Heart right ventricle (tissue), 16 donors: ENCODE measurements at places on chromosomes 7 and 10. TPM values are rescaled to one million over a fixed set of nuclear protein-coding genes. Genes with fewer than 3 reads are reported as not detected.

DNA sequence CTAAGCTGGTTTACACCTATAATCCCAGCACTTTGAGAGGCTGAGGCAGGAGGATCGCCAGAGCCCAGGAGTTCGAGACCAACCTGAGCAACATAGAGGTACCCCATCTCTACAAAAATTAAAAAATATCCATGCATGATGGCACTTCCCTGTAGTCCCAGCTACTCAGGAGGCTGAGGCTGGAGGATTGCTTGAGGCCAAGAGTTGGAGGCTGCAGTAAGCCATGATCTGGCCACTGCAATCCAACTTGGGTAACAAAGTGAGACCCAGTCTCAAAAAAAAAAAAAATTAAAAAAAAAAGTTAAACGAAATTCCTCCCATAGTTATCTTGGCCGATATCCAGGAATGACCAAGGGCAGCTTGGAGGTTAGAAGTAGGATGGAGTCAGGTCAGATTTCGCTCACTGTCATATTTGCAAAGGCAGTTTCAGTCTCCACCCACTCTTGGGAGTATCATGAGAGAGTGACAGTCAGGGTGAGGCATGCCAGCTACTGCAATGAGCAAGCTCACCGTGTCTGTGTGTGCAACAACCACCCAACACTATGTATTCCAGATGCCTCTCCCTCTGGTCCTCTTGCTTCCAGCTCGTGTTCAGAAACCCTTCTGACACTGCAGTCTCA is 6.0 kb upstream of the ZDHHC4 start:
- no peaks in the 10 kb centered on the region for H3K36me3 ChIP-seq
- H3K27ac ChIP-seq: no peak overlapping the region
- no peaks in the 10 kb centered on the region for H3K4me1 ChIP-seq
- H3K27me3 ChIP-seq: no peaks in the 10 kb centered on the region
- DNase-seq: no peak
- no peak overlapping the region for H3K4me3 ChIP-seq

DNA sequence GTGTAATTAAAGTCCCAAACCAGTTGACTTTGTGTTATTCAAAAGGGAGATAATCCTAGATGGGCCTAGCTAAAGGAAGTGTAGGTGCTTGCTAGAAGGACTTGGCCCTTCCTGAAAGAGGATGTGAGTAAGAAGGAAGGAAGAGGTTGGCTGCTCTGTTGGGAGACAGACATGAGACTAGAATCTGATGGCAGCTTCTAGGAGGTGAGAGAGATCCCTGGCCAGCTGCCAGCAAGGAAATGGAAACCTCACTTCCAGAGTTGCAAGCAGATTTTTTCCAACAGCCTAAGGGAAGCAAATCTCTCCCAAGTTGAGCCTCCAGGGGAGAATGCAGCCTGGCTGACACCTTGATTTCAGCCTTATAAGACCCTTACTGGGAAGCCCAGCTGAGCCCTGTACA is 368.4 kb upstream of the ZMIZ1 start:
- H3K27me3 ChIP-seq: no peaks in the 10 kb centered on the region
- H3K4me3 ChIP-seq: no peak overlapping the region
- H3K36me3 ChIP-seq: no peaks in the 10 kb centered on the region
- no peak overlapping the region for H3K27ac ChIP-seq
- H3K4me1 ChIP-seq: peaks cover 10% of the 10 kb centered on the region
- peak; percentile 21 for DNase-seq

- no peak overlapping the region for H3K4me3 ChIP-seq
- H3K27ac ChIP-seq: no peak overlapping the region
- DNase-seq: no peak
- peaks cover 3% of the 10 kb centered on the region for H3K27me3 ChIP-seq
- H3K4me1 ChIP-seq: no peaks in the 10 kb centered on the region
Observed at GRCh38 chr10:85602306-85602705, 764.3 kb downstream of the GRID1 start.

DNA sequence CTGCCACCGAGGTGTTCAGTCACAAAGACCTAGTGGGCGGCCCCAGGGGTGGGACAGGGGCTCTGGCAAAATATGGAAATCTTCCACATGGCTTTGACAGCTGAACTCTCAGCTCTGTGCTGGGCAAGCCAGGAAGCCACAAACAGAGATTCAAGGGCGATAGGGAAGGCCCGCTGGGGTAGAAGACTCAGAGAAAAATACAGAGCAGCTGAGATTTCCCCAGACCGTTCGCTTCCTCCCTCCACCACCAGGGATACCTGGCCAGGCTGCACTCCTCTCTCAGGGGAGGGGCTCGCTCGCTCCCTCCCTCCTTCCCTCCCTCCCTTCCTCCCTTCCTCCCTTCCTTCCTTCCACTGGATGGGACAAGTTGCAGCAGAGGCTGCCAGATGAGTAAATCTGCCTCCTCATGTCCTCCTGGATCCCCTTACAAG is 260.5 kb downstream of the PRPF18 start:
- no peaks in the 10 kb centered on the region for H3K27me3 ChIP-seq
- no peaks in the 10 kb centered on the region for H3K36me3 ChIP-seq
- DNase-seq: no peak
- H3K4me1 ChIP-seq: peaks cover 34% of the 10 kb centered on the region

GRCh38 chr10:63376560-63377304 is 89.0 kb downstream of the JMJD1C start:
- H3K27ac ChIP-seq: no peak overlapping the region
- H3K27me3 ChIP-seq: no peaks in the 10 kb centered on the region
- no peak for DNase-seq
- H3K4me3 ChIP-seq: no peak overlapping the region
- no peaks in the 10 kb centered on the region for H3K4me1 ChIP-seq

The VWDE gene
- total RNA-seq: not detected

DNA sequence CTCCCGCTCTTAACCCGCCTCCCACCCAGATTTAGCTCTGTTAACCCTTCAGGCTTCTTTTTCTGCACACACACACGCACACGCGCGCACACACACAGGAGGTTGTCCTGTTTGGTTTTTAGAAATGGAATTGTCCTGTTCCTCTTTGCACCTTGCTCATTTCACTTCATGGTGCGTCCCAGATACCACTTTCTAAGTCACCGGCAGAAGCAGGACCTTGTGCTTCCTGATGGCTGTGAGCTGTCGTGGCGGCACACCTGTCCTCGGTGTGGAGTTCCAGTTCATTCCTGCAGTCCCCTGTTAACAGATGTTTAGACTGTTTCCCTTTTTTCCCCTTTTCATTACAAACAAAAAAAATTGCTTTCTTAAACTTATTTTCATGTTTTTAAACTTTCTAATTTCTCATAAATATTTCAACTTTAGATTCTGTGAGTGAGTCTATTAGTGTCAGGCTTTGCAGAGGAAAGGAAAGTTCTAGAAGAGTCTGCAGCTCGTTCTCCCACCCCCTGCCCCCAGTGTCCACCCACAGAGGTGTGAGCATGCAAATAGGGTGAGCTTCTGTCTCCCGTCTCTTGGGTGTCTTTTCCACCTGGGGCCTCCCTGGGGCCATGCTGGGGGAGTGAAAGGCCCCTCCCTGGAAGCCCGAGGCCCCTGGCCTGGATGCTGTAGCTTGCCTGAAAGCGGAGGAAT is 85.5 kb downstream of the LHPP start:
- H3K27ac ChIP-seq: no peak overlapping the region
- H3K36me3 ChIP-seq: no peaks in the 10 kb centered on the region
- no peak for DNase-seq
- peaks cover 7% of the 10 kb centered on the region for H3K4me1 ChIP-seq
- no peaks in the 10 kb centered on the region for H3K27me3 ChIP-seq
- H3K4me3 ChIP-seq: no peak overlapping the region

DNA sequence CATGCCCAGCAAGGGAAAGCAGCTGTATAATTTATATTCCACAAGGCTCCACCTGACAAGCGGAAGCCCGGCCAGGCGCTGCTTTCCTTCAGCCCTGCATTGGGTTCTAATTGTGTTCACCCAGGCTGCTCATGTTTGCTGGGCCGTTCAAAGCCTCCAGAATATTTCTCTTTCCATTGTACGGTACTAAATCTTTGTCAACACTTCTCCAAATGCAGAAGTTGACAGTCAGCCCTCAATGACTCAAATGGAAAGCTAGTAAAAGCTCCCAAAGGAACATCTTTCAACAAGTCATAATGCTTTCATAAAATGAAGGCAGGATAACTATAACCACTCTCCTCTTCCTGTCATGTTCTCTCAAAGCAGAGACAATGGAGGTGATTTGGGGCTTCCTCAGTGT is 17.8 kb upstream of the CPXM2 start:
- no peak overlapping the region for H3K4me3 ChIP-seq
- H3K27ac ChIP-seq: no peak overlapping the region
- peaks cover 10% of the 10 kb centered on the region for H3K4me1 ChIP-seq
- peaks cover 33% of the 10 kb centered on the region for H3K27me3 ChIP-seq
- H3K36me3 ChIP-seq: no peaks in the 10 kb centered on the region

The CACNB2 gene
- total RNA-seq: 36.9 TPM

The CHST15 gene
- total RNA-seq: 3.8 TPM

DNA sequence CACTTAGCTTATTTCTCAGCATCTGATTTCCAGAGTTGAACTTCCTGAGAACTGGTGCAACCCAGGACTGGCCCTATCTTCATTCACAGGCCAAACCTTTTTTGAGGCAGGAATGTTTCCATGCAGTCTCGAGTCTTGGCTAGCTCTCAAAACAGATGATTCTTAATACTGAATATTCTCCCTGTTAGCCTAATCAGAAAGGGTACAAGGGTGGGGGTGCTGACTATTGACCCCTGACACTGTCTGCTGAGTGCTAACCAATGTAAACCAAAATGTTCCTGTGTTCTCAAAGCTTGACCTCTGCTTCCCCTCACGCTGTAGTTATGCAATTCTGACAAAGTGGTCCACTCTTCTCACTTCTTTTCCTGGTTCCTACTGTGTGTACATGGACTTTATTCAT is 25.3 kb downstream of the VWDE start:
- H3K27me3 ChIP-seq: no peaks in the 10 kb centered on the region
- H3K4me1 ChIP-seq: no peaks in the 10 kb centered on the region
- no peaks in the 10 kb centered on the region for H3K36me3 ChIP-seq
- no peak overlapping the region for H3K27ac ChIP-seq

DNA sequence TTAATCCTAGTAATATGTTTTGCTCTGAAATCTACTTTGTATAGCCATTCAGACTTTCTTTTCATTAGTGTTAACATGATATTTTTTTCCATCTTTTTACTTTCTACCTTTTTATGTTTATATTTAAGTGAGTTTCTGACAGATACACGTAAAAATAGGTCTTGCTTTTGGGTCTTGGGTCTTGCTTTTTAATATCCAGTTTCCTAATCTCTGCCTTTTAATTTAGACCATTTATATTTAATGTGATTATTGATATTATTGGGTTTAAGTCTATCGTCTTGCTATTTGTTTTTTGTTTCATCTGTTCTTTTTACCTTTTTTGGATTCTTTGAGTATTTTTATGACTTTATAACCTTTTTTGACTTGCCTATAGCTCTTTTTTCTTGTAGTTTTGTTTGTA is 7.9 kb downstream of the PHTF2 start:
- H3K36me3 ChIP-seq: no peaks in the 10 kb centered on the region
- H3K27me3 ChIP-seq: no peaks in the 10 kb centered on the region
- no peak overlapping the region for H3K27ac ChIP-seq
- no peak overlapping the region for H3K4me3 ChIP-seq
- peaks cover 11% of the 10 kb centered on the region for H3K4me1 ChIP-seq

DNA sequence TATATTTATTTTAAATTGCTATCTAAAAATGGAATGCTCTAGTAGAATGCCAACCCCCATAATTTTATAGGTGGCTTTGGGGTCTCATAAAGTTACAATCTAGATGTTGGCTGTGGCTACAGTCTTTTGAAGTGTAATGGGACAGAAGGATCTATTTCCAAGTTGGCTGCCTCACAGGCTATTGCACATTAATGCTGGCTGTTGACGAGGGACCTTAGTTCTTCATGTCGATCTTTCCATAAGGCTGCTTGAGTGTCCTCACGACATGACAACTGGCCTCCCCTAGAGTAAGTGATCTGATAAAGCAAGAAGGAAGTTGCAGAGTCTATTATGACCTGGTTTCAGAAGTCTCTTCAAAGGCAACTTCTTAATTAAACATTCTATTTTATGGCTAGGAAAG is 36.3 kb downstream of the WDR11 start:
- H3K27me3 ChIP-seq: no peaks in the 10 kb centered on the region
- no peak overlapping the region for H3K4me3 ChIP-seq
- no peak overlapping the region for H3K27ac ChIP-seq

- H3K4me3 ChIP-seq: no peak overlapping the region
- H3K4me1 ChIP-seq: peaks cover 16% of the 10 kb centered on the region
- H3K27me3 ChIP-seq: no peaks in the 10 kb centered on the region
- H3K36me3 ChIP-seq: no peaks in the 10 kb centered on the region
- no peak for DNase-seq
Observed at GRCh38 chr10:4270116-4270515, 485.1 kb upstream of the KLF6 start.

DNA sequence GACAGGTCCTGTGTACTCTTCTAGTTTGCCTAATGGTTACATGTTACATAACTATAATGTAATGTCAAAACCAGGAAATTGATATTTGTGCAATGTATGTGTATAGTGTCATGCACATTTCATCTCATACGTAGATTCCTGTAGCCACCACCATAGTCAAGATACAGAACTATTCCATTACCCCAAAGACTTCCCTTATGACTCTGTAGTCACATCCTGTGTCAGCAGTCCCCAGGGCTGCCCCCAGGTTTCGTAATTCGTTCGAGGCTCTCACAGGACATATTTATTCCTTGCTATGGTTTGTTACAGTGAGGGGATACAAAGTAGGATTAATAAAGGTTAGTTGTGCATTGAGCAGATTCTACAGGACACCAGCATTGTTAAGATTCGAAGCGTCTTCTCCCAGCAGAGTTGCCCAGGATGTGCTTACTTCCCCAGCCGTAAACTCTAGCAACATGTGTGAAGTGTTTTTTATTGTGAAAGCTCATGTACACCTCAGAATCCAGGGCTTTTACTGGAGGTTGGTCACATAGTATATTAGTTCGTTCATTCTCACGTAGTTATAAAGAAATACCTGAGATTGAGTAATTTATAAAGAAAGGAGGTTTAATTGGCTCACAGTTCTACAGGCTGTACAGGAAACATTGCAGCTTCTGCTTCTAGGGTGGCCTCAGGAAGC is 18.6 kb downstream of the RABGEF1 start:
- H3K27me3 ChIP-seq: no peaks in the 10 kb centered on the region
- peaks cover 26% of the 10 kb centered on the region for H3K4me1 ChIP-seq
- no peaks in the 10 kb centered on the region for H3K36me3 ChIP-seq
- no peak overlapping the region for H3K27ac ChIP-seq
- DNase-seq: no peak

- H3K27me3 ChIP-seq: no peaks in the 10 kb centered on the region
- H3K4me3 ChIP-seq: no peak overlapping the region
- DNase-seq: no peak
- H3K36me3 ChIP-seq: no peaks in the 10 kb centered on the region
- H3K4me1 ChIP-seq: peaks cover 24% of the 10 kb centered on the region
Observed at GRCh38 chr7:116423499-116423898, 76.0 kb upstream of the CAV2 start.

- H3K27ac ChIP-seq: no peak overlapping the region
- H3K36me3 ChIP-seq: no peaks in the 10 kb centered on the region
- H3K4me1 ChIP-seq: peaks cover 9% of the 10 kb centered on the region
- DNase-seq: no peak
- peaks cover 47% of the 10 kb centered on the region for H3K27me3 ChIP-seq
- no peak overlapping the region for H3K4me3 ChIP-seq
Observed at GRCh38 chr7:128267595-128267924, 26.5 kb downstream of the LEP start.
